ENCODE measurements at places on chromosomes 16 and 17. TPM values are rescaled to one million over a fixed set of nuclear protein-coding genes. Genes with fewer than 3 reads are reported as not detected.

ANKFN1 gene
- total RNA-seq = not detected

RHBDL3 gene
- total RNA-seq = 0.17 TPM

GAN gene
- 3.5 TPM for total RNA-seq

GNG13 gene
- total RNA-seq = not detected

AANAT gene
- total RNA-seq = not detected

AIPL1 gene
- not detected for total RNA-seq

GFAP gene
- 0.17 TPM for total RNA-seq

IL21R gene
- 1.4 TPM for total RNA-seq

MPHOSPH6 gene
- total RNA-seq = 18.1 TPM

SPATA20 gene
- 67.0 TPM for total RNA-seq

EPN3 gene
- not detected for total RNA-seq

NGFR gene
- 0.26 TPM for total RNA-seq

CYB5B gene
- total RNA-seq = 40.3 TPM

KRT33A gene
- total RNA-seq = not detected

HAGH gene
- total RNA-seq = 25.4 TPM

CSH1 gene
- not detected for total RNA-seq

FGF11 gene
- total RNA-seq = 1.1 TPM

PKD1 gene
- 123 TPM for total RNA-seq

KRTAP9-6 gene
- not detected for total RNA-seq

ACSM2A gene
- total RNA-seq = not detected

PDILT gene
- total RNA-seq = not detected

HBA2 gene
- not detected for total RNA-seq

NPTX1 gene
- 37.2 TPM for total RNA-seq

GPR142 gene
- not detected for total RNA-seq

SLFN14 gene
- total RNA-seq = not detected

GP1BA gene
- total RNA-seq = not detected

TNRC6C gene
- 3.8 TPM for total RNA-seq

ELOB gene
- total RNA-seq = 829 TPM

SLC43A2 gene
- total RNA-seq = 7.0 TPM

SAMD14 gene
- total RNA-seq = 1.6 TPM

CHST4 gene
- not detected for total RNA-seq

PRKCA gene
- total RNA-seq = 21.0 TPM

CD300LB gene
- total RNA-seq = not detected

TNP2 gene
- not detected for total RNA-seq

LSM12 gene
- total RNA-seq = 13.7 TPM

SLC5A11 gene
- total RNA-seq = not detected

CCL16 gene
- total RNA-seq = not detected

HMOX2 gene
- 32.8 TPM for total RNA-seq

HOXB4 gene
- total RNA-seq = 3.3 TPM

CA4 gene
- not detected for total RNA-seq

CACNB1 gene
- 7.1 TPM for total RNA-seq

TIMP2 gene
- total RNA-seq = 124 TPM

CDRT15 gene
- not detected for total RNA-seq

CDRT4 gene
- total RNA-seq = 1.5 TPM

CD300E gene
- not detected for total RNA-seq

RCVRN gene
- total RNA-seq = not detected

STAT3 gene
- 70.4 TPM for total RNA-seq
